ENCODE measurements at places on chromosomes 3 and 15. TPM values are rescaled to one million over a fixed set of nuclear protein-coding genes. Genes with fewer than 3 reads are reported as not detected.

GRCh38 chr3:141368925-141369794 is 856 bp downstream of the ZBTB38 start:
- DNase-seq: no peak
- H3K27me3 ChIP-seq: no peaks in the 10 kb centered on the region
- H3K4me1 ChIP-seq: peaks cover 27% of the 10 kb centered on the region
- no peaks in the 10 kb centered on the region for H3K36me3 ChIP-seq

Gene ADAMTS17
- 0.83 TPM for total RNA-seq

DNA sequence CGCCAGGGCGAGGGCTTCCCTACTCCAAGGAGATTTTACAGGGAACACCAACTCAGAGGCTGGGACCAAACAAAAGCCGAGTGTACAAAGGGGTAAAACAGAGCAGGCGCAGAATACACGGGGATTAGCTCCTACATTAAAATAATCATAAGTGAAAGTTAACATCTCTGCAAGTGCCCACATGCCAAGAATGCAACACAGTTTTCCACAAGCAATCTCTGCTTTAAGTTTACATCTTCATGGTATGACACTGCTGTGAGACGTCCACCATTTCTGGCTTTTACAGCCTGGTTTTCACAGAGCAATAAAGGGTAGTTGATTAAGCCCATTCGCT is 500 bp upstream of the VGLL3 start:
- no peak overlapping the region for H3K4me3 ChIP-seq
- no peaks in the 10 kb centered on the region for H3K36me3 ChIP-seq
- H3K4me1 ChIP-seq: no peaks in the 10 kb centered on the region
- DNase-seq: no peak
- H3K27ac ChIP-seq: no peak overlapping the region

GRCh38 chr3:66431494-66431893 is 69.3 kb downstream of the LRIG1 start:
- no peak for DNase-seq
- H3K27me3 ChIP-seq: no peaks in the 10 kb centered on the region
- peaks cover 25% of the 10 kb centered on the region for H3K4me1 ChIP-seq
- H3K4me3 ChIP-seq: no peak overlapping the region

Gene FAM219B
- total RNA-seq: 72.6 TPM

Gene DAZL
- total RNA-seq: 0.10 TPM

DNA sequence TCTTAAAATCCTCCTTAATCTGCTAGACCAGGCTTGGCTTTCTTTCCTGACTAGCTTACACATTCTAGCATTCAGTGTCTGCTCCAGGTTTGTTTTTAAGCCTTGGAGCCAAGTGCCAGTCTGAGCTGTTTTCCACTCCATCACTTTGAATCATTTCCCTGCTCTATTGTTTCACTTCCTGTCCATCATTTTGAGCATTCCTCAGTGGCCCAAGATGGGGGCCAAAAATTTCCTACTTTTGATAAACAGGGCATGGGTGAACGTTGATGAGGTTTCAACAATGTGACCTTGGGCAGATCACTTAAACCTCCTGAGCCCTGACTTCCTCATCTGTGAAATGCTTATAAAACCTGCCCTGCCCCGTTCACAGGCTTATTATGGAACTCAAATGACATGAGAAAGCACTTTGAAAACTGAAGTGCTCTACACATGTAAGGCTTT is 4.4 kb downstream of the CYP19A1 start:
- no peak for DNase-seq
- H3K27me3 ChIP-seq: peaks cover 2% of the 10 kb centered on the region
- H3K4me3 ChIP-seq: no peak overlapping the region
- H3K4me1 ChIP-seq: no peaks in the 10 kb centered on the region
- H3K27ac ChIP-seq: no peak overlapping the region

DNA sequence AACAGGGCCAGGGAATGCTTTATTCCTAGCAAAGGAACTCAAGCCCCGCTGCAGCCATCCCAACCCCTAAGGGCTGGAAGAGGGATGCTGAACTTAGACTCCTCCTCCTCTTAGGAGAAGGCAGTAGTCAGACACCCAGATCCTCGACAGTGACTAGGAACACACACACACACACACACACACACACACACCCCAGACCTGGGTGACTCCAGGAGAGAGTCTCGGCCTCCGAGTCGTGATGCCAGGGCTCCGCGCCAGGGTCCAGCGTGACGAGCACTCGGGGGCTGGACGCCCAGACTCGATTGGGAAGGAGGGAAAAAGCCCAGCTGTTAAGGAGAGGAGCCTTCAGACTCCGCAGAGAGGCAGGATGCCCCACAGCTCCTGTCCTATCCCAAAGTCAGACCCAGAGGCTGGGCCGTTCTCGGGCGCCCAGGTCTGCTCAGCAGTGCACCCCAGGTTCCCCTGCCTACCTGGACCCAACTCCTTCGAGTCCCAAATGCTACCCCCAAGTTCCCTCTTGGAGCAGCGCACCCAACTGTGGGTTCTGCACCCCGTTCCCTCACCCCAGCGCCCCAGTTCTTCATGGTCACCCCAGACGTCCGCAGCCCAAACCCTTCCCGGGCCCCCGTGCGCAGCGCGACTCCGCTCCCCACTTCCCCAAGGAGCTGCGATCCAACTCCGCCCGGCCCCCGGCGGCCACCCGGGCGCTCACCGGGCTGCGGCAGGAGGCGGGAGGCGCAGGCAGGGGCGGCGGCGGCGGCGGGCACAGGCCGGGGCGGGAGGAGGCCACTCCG is 421 bp downstream of the BMF start:
- peak overlapping the region; percentile 49 for H3K27ac ChIP-seq
- peaks cover 50% of the 10 kb centered on the region for H3K4me1 ChIP-seq
- H3K27me3 ChIP-seq: peaks cover 10% of the 10 kb centered on the region
- peak overlapping the region; percentile 92 for H3K4me3 ChIP-seq

DNA sequence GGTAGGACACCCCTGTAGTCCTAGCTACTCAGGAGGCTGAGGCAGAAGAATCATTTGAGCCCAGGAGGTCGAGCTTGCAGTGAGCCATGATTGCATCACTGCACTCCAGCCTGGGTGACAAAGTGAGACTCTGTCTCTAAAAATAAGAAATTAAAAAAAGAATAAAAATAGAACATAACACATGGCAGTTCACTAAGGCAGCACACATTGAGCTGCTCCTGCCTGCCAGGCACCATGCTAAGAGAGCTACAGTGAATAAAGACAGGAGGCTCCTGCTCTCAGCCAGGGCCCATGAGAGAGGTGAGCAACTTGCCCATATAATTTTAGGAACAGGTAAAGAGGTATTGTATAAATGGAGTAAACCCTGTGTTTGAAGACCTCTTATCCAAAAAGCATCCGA is 54.3 kb downstream of the EBLN2 start:
- no peak overlapping the region for H3K27ac ChIP-seq
- H3K4me1 ChIP-seq: no peaks in the 10 kb centered on the region
- no peak overlapping the region for H3K4me3 ChIP-seq
- no peaks in the 10 kb centered on the region for H3K36me3 ChIP-seq

- peaks cover 2% of the 10 kb centered on the region for H3K27me3 ChIP-seq
- no peak for DNase-seq
- peak overlapping the region; percentile 2 for H3K4me3 ChIP-seq
- H3K4me1 ChIP-seq: peaks cover 39% of the 10 kb centered on the region
- no peak overlapping the region for H3K27ac ChIP-seq
- H3K36me3 ChIP-seq: peaks cover 65% of the 10 kb centered on the region
These were observed 3.8 kb downstream of the NCBP2 start for GRCh38 chr3:196938576-196938975.

DNA sequence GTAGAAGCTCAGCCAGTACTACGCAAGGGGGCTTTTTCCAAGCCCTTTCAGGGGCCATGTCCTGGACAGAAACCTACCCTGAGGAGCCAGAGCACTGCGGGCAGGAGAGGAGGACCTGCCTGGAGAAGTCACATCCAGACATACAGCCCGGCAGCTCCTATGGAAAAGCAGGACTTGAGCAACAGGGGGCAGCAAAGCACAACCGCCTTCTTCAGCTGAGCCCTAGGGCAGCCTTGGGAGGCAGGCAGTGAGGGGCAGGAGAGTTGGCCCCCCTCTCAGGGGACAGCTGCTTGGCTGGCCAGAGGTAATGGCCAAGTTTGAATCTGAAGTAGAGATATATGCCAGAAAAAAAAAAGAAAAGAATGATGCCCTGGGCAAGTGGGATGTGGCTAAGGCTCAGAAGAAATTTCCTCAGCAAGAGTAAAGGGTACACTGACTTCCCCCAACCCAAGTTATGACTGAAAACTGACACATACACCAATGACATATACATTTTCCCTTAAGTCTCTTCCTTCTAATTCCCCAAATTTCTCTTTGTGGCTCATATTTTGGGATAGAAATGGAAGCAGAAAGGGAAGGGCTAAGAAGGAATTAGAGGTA is 56.9 kb downstream of the CYP19A1 start:
- H3K36me3 ChIP-seq: no peaks in the 10 kb centered on the region
- peaks cover 9% of the 10 kb centered on the region for H3K27me3 ChIP-seq
- H3K4me1 ChIP-seq: peaks cover 15% of the 10 kb centered on the region
- DNase-seq: no peak
- H3K27ac ChIP-seq: no peak overlapping the region
- no peak overlapping the region for H3K4me3 ChIP-seq

DNA sequence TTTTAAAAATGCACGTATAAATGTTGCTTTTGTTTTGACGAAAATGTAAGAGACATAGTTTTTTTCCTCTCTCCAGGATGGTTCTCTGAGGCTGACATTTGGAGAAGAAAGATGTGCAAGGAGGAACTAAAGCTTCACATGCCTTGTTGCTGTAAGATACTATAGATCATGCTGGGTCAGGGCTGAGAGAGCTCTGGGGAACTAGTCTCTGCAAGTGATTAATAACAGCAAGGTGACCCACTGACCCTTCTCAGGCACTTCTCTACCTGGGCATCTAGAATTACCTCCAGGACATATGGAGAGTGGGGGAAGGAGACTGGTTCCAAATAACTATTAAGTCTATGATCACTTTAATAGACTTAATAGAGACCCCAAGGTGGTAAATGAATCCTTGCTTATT is 246.0 kb downstream of the KBTBD8 start:
- no peak overlapping the region for H3K27ac ChIP-seq
- H3K27me3 ChIP-seq: no peaks in the 10 kb centered on the region
- H3K36me3 ChIP-seq: no peaks in the 10 kb centered on the region
- no peak overlapping the region for H3K4me3 ChIP-seq
- DNase-seq: no peak

DNA sequence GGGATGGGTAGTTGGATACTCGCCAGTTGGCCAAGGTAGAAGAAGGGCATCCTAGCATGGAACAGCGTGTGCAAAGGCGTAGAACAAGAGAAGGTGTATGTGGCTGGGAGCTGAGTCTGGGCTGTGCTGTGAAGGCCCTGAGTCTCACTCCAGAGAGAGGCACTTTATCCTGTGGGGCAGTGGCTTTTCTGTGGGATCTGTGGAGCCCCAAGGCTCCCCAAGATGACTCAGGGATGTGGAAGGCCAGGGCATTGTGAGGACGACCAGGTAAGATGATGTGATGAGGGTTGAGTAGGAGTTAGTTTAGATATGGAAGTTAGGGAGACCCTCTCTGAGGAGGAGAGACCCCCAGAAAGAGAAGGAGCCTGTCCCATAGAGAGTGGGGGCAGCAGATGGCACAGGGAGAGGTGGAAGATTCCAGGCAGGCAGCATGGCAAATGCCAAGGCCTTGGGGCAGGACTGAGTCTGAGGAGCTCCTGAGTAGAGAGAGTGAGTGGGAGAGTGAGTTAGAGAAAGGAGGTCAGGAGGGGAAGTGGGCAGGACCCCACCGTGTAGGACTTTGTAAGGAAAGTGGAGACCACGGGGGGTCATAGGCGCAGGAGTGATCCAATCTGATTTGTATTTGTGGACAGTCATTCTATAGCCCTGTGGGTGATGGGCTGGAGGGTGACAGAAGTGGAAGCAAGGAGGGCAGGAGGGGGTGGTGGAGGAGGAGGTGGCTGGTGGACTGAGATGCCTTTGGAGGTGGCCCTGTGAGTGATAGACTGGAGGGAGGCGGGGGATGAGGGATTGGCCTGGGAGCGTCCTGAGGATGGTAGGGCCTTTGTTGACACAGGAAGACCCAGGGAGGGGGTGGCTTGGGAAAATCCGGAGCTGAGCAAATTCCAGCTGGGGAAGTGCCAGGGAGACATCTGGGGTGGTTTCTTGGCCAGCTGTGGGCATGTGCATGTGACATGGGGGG is 50.3 kb downstream of the FBLN2 start:
- DNase-seq: no peak
- no peak overlapping the region for H3K27ac ChIP-seq
- H3K4me3 ChIP-seq: no peak overlapping the region
- H3K36me3 ChIP-seq: no peaks in the 10 kb centered on the region

DNA sequence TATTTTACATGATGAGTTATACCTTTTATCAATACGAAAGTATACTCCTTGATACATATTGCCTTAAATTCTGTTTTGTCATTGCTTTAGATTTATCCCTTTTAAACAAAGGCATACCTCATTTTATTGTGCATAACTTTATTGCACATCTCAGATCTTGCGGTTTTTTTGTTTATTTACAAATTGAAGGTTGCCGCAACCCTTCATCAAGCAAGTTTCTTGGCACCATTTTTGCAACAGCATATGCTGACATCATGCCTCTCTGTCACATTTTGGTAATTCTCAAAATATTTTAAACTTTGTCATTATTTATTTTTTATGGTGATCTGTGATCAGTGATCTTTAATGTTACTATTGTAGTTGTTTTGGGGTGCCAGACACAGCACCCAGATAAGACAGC is 20.9 kb downstream of the SNRK start:
- H3K4me1 ChIP-seq: peaks cover 75% of the 10 kb centered on the region
- H3K36me3 ChIP-seq: peaks cover 70% of the 10 kb centered on the region
- H3K27ac ChIP-seq: peak overlapping the region; percentile 62
- H3K4me3 ChIP-seq: no peak overlapping the region

DNA sequence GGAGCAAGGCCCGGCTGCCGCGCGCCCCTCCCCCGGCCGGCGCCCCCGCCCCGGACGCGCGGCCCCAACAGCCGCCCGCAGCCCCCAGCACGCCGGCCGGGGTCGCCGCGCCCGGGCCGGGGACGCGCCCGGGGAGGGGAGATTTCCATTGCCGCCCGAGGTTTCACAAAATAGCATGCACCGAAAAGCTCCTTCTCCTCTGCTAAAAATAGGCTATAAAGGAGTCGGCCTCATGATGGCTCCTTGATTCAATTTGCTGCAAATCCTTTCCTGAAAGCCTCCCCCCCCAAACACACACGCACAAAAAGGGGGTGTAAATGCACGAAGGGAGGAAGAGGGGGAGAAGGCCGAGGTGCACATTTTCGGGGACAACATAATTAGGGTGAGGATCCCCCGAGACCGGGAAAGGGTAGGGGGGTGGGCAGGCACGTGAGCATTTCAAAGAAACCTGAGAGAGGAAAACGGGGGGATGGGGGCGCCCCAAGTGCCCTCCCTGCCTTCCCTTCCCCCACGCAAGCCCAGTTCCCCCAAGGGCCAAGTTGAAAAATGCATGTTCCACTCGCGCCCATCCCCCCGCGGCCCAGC is 734 bp downstream of the TBL1XR1 start:
- H3K36me3 ChIP-seq: peaks cover 27% of the 10 kb centered on the region
- peak overlapping the region; percentile 98 for H3K4me3 ChIP-seq
- peaks cover 64% of the 10 kb centered on the region for H3K4me1 ChIP-seq

GRCh38 chr3:189276444-189277219 is 104.9 kb downstream of the TPRG1 start:
- DNase-seq: no peak
- H3K4me1 ChIP-seq: peaks cover 42% of the 10 kb centered on the region
- no peak overlapping the region for H3K4me3 ChIP-seq
- no peaks in the 10 kb centered on the region for H3K27me3 ChIP-seq
- H3K36me3 ChIP-seq: peaks cover 12% of the 10 kb centered on the region

GRCh38 chr3:82236257-82236656 is 474.8 kb upstream of the GBE1 start:
- H3K27me3 ChIP-seq: peaks cover 2% of the 10 kb centered on the region
- no peak overlapping the region for H3K27ac ChIP-seq
- H3K36me3 ChIP-seq: no peaks in the 10 kb centered on the region
- H3K4me3 ChIP-seq: no peak overlapping the region
- DNase-seq: no peak

Gene LMAN1L
- 0.93 TPM for total RNA-seq

- no peaks in the 10 kb centered on the region for H3K27me3 ChIP-seq
- no peak overlapping the region for H3K27ac ChIP-seq
- no peak for DNase-seq
- H3K36me3 ChIP-seq: peaks cover 9% of the 10 kb centered on the region
- H3K4me1 ChIP-seq: peaks cover 48% of the 10 kb centered on the region
These were observed 12.8 kb downstream of the USP3 start for GRCh38 chr15:63517202-63517601.
